ENCODE measurements at places on chromosomes 12 and 14.
A peak's percentile ranks its signal among the peaks of the same experiment; 100 is the strongest.

DNA sequence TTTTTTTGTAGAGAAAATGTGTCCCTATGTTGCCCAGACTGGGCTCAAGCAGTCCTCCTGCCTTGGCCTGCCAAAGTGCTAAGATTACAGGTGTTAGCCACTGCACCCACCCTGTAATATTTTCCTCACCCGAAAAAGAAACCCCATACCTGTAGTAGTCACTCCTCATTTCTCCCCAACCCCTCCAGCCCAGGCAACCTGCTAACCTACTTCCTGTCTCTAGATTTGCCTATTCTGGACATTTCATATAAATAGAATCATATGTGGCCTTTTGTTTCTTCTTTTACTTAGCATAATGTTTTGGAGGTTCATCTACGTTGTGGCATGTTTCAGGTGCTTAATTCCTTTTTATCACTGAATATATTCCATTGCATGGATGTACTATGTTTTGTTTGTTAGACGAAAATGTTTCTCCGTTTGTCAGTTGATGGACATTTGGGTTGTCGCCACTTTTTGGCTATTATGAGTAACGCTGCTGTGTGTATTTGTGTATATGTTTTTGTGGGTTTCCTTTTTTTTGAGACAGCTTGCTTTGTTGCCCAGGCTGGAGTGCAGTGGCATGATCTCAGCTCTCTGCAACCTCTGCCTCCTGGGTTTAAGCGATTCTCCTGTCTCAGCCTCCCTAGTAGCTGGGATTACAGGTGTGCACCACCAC lies 6.2 kb downstream of the ANKRD13A start:
- DNase-seq = no peak

DNA sequence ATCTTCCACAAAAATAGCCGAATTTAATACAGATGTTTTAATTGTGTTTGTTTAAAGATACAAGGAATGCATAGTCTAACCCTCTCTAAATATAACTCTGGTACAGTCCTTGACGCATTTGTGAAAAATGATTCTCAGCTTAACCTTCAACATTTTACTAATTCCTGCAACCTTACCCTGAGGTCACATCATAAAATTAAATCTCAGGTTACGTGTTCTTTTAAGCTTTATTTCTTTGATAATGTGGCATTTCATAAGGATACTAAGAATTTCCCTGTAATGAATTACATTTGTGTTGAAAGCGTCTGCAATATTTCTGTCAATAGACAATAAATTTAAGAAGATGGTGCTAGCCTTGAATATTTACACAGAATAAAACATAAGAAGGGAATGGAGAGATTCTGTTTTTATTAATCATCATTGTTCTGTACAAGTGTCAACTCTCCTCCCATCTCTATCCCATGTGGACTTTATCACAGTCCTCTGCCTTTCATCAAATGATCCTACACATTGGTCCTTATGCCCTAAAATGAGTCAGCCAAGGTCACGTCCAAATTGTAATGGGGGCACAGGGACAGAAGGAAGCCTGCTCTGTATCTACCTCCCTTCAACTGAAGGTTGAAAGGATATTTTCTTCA lies 769.3 kb upstream of the FLRT2 start:
- no peak for DNase-seq

DNA sequence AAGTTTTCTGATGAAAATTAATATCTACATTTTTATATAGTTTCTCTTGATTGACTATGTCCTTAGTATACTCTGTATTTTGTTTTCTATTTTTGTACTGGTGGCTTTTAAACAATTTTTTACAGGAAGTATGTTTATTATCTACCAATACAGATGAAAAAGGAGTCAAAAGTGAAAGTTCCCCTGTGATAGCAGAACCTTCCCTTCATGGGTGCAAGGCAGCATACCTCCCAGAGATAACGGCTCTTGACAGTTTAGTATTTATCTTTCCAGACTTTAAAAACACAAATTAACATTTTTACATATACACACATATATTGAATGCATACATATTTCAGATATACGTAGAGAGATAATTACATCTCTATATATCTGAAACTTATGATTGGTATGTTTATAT lies 17.1 kb upstream of the FAM234B start:
- no peak for DNase-seq

- no peak for DNase-seq
Measured at GRCh38 chr14:55898938-55899337, 219.3 kb upstream of the PELI2 start.

DNA sequence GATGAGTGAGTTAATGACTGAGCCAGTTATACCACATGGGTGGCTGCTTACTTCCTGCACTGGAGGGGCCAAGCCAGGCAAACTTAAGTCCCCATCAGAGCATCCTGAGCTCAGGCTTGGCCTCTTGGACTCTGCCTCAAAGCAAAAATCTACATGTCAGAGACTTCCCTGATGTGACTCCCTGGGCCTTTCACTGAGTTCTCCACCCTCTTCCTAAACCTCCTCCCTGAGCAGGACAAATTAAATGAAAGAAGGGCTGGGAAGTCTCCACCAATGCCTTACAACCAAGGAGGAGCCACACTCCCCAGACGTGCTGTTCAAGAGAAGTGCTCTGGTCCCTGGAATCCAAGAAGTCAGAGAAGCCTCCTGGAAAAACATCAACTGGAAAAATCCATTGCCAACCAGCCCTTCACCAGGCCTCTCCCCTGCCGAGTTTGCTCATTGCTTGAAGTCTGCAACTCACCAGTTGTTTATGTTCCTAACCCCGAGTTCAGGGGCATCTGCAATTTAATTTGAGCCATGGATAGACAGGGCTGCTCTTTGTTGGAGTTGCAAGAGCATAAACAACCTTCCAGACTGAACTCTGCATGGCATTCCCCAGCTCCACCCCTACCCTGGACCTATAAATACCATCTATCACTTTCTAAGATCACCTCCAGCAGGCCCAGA lies 160.5 kb downstream of the ANO2 start:
- no peak for DNase-seq

DNA sequence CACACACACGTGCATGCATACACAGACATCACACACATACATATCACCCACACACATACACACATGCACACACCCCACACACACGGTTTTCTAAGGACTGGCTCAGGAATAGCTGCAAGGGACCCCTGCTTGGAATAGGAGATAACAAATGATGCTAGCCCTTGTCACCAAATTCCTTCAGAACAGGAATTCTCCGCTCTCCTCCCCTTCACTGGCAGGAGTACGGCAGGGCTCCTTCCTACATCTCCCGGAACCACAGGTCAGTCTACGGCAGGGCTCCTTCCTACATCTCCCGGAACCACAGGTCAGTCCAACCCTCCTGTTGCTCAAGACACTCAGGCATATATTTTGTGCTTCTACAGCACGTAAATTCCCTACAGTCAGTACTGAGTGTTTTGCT lies 23.9 kb downstream of the PHLDA1 start:
- DNase-seq = no peak

GRCh38 chr14:56274556-56274955 lies 156.3 kb downstream of the PELI2 start:
- peak; percentile 23 for DNase-seq

GRCh38 chr12:80717856-80718255 lies 1.1 kb downstream of the MYF5 start:
- no peak for DNase-seq

GRCh38 chr12:102888511-102888910 lies 28.5 kb downstream of the PAH start:
- DNase-seq = no peak

DNA sequence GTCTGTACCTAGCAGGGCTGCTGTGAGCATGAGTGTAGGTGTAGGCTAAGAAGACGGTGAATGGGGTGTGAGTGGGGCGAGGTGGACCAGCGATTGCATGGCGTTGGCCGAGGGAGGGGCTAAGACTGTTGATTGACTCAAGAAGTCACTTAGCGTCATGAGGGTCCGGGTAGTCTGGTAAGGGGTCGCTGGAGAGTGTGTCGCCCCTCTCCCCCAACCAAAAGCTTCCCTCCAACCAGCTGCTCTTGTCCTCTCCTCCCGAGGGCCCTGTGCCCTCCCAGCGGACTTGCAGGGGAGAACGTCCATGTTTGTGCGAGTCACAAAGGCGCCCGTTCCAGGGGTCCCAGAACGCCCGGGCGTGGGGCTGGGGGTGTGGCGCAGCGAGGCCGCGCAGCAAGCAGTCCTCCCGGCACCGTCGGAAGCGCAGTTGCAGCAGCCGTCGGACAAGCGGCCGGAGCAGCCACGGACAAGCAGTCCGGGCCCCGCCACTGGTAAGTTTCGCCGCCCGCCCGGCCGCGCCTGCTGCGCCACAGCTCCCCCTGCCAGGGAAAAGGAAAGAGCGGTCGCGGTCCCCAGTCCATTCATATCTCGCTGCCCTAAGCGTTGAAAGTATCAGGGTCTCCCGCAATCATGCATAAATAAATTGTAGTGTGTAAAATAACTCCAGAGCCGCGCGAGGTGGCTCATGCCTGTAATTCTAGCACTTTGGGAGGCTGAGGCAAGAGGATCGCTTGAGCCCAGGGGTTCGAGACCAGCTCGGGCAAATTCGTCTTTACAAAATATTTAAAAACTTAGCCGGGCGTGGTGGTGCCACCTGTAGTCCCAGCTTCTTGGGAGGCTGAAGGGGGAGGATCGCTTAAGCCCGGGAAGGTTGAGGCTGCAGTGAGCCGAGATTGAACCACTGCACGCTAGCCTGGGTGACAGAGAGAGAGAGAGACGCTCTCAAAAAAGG lies at the start of gene CCDC63:
Gene CCDC63, plus strand, starts transcription at position 373 of the 952 bp plus-strand sequence. CDS start 5,968 bp downstream, outside the sequence.
- DNase-seq = peak; percentile 45

DNA sequence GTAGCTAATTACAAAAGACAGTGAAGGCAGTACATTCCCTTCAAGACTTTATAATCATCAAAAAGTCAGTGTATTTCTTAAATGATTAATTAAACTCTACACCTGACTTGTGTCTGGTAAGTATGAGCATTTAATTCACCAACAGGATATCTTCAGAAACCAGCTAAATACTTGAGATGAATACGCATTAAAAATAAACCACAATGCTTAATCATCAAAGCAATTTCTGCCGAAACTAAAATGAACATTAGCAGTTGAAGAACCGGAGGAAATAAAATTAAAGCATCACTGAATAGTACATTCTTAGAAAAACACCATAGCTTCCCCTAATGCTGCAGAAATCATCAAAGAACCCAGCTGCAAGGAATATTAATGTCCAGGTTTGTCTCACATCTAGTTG lies 32.7 kb downstream of the SLC25A21 start:
- DNase-seq = no peak

GRCh38 chr12:108568338-108569154 lies 6.2 kb downstream of the ISCU start:
- no peak for DNase-seq

- DNase-seq = no peak
Measured at GRCh38 chr12:106870116-106870515, 85.6 kb upstream of the TMEM263 start.

- DNase-seq = peak; percentile 18
Measured at GRCh38 chr12:107320929-107321631, 227.7 kb upstream of the CRY1 start.

GRCh38 chr14:89624500-89625156 lies 207.6 kb upstream of the FOXN3 start:
- no peak for DNase-seq

DNA sequence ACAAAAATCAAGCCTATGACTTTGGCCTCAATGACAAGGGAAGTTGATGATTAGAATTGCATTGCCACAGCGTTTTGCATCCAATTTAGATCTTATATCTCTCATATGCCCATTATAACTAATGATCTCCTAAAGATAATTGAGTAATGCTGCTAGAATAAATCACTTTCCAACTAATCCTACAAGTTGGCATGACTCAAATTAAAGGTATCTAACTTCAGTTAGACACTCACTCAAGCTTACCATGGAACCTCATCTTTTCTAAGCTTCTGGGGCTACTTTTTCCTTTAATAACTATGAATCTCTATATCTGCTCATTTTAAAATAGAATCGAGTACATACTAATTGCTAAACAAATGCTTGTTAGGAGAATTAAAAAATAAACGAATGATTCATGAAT lies 427.8 kb downstream of the BTG1 start:
- no peak for DNase-seq

DNA sequence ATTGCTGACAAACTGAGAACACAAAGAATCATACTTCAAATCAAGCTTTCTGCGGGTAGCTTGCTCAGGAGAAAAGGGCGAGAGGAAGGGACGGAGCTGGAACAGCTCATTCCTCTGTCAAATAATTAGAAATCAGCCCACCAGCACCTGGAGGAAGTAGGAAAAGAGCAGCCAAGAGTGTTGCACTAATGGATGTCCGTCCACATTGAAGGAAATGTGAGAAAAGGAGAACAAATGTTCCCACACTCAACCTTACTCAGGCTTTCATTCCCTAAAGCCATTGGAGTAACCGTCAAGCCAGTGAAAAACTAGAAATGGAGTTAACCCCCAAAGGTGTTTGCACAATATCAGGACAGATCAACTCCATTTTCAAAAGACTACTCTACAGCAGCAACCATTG lies 233.0 kb upstream of the PRKD1 start:
- DNase-seq = no peak

DNA sequence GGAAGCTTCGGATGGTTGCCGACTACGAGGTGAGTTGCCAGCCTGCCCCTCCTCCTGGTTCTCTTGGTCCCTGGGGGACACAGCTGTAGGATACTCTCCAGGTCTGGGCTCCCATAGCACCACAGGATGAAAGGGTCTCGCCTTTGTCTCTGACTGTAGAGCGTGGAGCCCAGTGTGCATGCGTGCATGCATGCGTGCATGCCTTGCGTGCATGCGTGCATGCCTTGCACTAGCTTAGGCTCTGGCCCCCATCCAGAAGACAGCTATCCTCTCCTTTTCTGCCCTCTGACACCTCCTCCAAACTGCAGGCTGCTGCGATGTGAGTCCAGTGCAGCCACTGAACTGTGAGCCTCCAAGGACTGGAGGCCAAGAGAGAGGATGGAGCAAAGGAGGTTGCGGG lies 19.1 kb downstream of the NGB start:
- no peak for DNase-seq

DNA sequence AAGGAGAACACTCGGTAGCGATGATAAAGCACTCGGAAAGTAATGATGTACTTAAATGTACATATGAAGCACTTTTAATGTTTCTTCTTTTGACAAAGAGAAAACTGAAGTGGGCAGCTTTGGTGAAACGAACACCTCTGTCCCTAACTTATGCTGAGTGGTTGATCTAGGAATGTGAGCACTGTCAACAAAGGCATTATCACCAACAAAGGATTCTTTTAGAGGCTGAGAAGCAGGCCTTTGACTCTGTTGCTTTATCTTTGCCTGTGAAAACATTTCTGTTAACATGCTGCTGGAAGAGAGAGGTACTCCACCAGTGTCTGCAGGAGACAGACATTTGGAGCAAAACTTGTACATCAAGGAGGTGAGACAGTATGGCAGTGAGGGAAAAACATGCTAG lies 103.2 kb upstream of the VRK1 start:
- DNase-seq = no peak

- DNase-seq = no peak
Measured at GRCh38 chr14:27836386-27836785, 930.2 kb upstream of the FOXG1 start.

DNA sequence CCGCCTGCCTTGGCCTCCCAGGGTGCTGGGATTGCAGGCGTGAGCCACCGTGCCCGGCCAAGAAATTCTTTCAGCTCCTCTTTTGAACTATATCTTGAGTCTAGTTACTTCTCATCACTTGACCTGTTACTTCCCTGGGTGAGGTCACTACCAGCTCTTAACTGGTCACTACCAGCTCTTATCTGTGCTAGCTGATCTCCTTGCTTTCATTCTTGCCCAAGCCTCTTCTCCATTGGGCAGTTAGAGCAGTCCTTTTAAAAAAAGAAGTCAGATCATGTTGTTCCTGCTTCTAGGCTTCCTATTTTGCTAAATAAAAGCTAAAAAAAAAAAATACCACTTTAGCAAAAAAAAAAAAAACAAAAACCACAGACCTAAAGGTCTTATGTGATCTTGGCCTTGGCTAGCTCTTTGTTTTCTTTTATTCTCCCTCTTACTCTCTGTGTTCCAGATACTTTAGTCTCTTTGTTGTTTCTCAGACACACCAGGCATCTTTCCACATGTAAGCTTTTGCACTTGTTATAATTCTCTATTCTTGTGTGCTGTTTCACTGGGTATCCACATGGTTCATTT lies 63.5 kb downstream of the RAD51B start:
- DNase-seq = no peak

All from fibroblast of pulmonary artery (primary cell).